ENCODE measurements at places on chromosomes 3 and 15. TPM values are rescaled to one million over a fixed set of nuclear protein-coding genes. Genes with fewer than 3 reads are reported as not detected.

The LIPH gene
- not detected for total RNA-seq

- no peak overlapping the region for H3K27ac ChIP-seq
- H3K36me3 ChIP-seq, result no peaks in the 10 kb centered on the region
- H3K27me3 ChIP-seq, result no peaks in the 10 kb centered on the region
- DNase-seq, result no peak
- H3K4me3 ChIP-seq, result no peak overlapping the region
These were observed 10.4 kb downstream of the PTPRG start for GRCh38 chr3:61571516-61572336.

The ACKR2 gene
- total RNA-seq, result 0.51 TPM

GRCh38 chr3:27610800-27611525, 111.2 kb downstream of the EOMES start:
- no peak overlapping the region for H3K4me3 ChIP-seq
- H3K27me3 ChIP-seq, result no peaks in the 10 kb centered on the region
- no peak for DNase-seq
- H3K4me1 ChIP-seq, result no peaks in the 10 kb centered on the region
- no peak overlapping the region for H3K27ac ChIP-seq
- H3K36me3 ChIP-seq, result no peaks in the 10 kb centered on the region

- no peak for DNase-seq
- no peaks in the 10 kb centered on the region for H3K4me1 ChIP-seq
- no peak overlapping the region for H3K27ac ChIP-seq
- no peaks in the 10 kb centered on the region for H3K27me3 ChIP-seq
- H3K4me3 ChIP-seq, result no peak overlapping the region
These were observed 11.2 kb downstream of the FMN1 start for GRCh38 chr15:33183334-33183733.

- H3K27ac ChIP-seq, result no peak overlapping the region
- H3K4me3 ChIP-seq, result no peak overlapping the region
- H3K4me1 ChIP-seq, result peaks cover 9% of the 10 kb centered on the region
These were observed 296.8 kb downstream of the DOCK3 start for GRCh38 chr3:50971487-50971924.

GRCh38 chr3:36416599-36416998, 36.3 kb downstream of the STAC start:
- no peaks in the 10 kb centered on the region for H3K4me1 ChIP-seq
- no peaks in the 10 kb centered on the region for H3K36me3 ChIP-seq
- no peak overlapping the region for H3K4me3 ChIP-seq
- H3K27ac ChIP-seq, result no peak overlapping the region

DNA sequence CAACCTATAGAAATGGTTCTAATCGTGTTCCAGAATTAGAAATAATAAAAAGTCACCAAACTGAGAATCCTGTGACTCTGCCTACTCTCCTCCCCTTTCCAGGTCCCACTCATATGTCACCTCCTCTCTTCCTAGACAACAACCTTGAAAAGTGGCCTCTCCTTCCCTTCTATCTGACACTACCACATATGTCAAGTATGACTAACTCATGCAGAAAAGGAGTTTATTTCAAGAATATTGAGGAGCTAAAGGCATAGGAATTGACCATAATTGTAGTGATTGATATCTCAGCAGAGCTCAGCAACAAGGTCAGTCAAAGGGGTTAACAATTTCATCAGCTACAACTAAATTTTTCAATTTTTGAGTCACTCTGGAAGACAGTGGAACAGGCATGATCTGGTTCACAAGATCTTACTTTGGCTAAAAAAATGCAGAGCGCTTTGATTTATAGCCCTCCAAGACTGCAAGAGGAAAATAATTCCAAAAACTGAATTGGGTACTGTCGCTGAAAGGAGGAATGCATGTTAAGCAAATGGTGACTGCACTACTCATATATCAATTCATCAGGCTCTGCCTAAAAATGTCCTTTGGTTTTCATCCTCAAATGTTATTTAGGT, 160.6 kb upstream of the ARHGEF26 start:
- DNase-seq, result no peak
- no peaks in the 10 kb centered on the region for H3K4me1 ChIP-seq
- H3K27ac ChIP-seq, result no peak overlapping the region
- H3K4me3 ChIP-seq, result no peak overlapping the region
- no peaks in the 10 kb centered on the region for H3K36me3 ChIP-seq

GRCh38 chr15:47331829-47332393, 385.4 kb upstream of the SEMA6D start:
- H3K4me3 ChIP-seq, result no peak overlapping the region
- no peak for DNase-seq
- H3K36me3 ChIP-seq, result no peaks in the 10 kb centered on the region
- H3K27me3 ChIP-seq, result no peaks in the 10 kb centered on the region
- no peak overlapping the region for H3K27ac ChIP-seq

DNA sequence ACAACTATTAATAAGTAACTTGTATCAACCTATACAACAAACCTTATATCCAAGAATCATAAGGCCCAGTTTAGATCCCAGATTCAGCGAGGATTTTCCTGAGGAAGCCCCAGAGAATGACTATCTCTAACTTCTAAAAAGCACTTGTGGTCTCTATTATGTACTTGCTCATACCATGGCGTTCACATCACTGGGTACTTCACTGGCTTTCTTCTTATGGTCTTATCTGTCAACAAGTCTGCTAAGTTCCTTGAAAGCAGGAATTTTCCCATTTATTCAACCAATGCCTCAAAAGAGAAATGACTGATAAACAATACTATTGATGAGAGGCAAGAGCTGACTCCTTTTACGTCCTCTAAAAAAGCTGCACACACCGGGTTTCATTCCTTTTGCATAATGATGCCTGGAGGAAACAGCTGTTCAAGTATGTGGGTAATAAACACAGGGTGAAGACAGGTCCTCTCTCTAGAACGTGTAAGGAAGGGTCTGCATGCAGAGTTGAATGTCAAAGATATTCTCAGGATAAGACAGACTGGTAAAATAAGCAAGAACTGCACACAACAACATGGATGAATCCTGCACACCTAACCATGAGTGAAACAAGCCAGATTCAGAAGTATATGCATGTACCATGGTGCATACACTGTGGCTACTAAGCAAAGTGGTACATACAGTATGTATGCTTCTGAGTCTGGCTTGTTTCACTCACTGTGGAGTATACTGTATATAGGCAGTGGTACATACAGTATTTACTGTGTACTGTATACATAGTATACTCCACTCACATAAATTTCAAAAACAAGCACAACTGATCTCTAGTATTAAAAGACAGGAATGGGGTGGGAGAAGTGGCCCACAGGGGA, 408.7 kb downstream of the SHQ1 start:
- no peak for DNase-seq
- no peaks in the 10 kb centered on the region for H3K27me3 ChIP-seq
- no peaks in the 10 kb centered on the region for H3K36me3 ChIP-seq
- H3K4me1 ChIP-seq, result peaks cover 50% of the 10 kb centered on the region

Data from naive thymus-derived CD4-positive, alpha-beta T cell (primary cell).